ENCODE measurements at places on chromosomes 6 and 20.

DNA sequence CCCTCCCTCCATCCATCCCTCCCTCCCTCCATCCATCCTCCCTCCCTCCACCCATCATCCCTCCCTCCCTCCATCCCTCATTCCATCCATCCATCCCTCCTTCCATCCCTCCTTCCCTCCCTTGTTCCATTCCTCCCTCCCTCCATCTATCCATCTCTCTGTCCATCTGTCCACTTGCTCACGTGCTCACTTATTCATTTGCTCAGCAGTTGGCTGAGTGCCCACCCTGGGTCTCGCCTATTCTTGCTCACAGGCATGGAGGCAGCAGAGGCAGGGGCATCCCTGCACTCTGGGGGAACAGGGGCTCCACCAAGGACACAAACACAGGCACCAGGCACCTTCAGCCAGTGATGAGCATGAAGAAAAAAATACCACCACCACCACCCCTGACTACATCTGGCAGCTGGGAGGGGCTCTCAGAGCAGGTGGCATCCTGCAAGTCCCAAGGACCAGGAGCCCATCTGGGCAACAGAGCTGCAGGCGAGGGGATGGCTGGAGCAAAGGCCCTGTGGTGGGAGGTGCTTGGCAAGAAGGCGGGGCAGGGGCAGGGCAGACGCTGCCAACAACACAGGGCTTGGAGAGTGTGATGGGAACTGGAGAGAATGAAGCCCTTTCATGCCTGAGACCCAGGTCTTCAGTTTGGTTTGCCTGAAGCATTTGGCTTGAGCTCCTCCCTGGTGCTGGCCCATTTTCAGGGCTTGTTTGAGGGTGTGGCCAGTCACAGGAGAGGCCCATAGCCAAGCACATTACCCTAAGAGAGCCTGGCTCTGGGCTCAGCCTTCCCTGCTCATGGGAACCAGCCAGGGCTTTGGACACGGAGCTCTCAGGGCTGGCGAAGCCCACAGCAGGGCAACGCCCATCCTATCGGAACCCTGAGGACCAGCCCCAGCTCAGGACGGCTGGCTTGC is 40.2 kb upstream of the MRGBP start:
- no peak for DNase-seq

- no peak for DNase-seq
Measured at GRCh38 chr20:57161478-57162361, 104.7 kb downstream of the BMP7 start.

- DNase-seq, result no peak
Measured at GRCh38 chr6:137904822-137905617, 38.0 kb downstream of the TNFAIP3 start.

GRCh38 chr6:56033401-56033800 is 158.0 kb upstream of the BMP5 start:
- DNase-seq, result no peak

DNA sequence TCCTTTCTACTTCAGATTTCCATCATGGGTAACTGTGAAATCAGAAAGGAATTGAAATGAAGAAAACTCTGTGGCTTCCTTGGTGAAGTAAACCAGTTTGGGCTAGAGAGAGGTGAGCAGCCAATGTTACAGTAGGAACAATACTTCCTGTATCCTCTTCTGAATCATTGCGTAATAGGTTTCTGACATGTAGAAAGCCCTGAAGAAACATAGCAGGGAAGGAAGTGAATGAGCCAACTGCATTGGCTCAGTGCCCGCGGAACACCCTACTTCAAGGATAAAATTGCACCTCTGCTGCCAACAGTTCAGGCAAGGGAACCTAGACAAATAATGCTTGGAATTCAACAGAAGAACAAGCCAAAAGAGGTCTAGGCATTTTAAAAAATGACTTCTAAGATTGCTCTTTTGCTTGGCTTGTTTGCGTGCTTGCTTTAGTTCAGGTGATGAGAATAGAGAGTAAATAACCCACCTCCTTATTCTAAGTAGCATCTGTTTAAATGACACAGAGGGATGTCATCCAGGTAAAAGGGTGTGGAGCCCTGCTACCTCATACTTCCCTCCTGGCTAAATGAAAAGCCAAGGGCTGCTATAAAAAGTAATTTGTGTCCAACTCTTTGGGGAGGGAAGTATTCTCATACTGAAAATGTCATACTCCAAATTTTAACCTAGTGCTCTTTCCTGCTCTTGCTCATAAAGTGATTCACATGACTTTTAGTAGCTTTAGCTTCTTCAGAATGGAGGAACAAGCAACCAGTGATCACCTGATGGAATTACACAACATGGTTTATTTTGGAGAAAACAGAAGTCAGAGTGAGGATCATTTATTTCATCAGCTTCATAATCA is 30.0 kb upstream of the AKIRIN2 start:
- DNase-seq, result no peak

DNA sequence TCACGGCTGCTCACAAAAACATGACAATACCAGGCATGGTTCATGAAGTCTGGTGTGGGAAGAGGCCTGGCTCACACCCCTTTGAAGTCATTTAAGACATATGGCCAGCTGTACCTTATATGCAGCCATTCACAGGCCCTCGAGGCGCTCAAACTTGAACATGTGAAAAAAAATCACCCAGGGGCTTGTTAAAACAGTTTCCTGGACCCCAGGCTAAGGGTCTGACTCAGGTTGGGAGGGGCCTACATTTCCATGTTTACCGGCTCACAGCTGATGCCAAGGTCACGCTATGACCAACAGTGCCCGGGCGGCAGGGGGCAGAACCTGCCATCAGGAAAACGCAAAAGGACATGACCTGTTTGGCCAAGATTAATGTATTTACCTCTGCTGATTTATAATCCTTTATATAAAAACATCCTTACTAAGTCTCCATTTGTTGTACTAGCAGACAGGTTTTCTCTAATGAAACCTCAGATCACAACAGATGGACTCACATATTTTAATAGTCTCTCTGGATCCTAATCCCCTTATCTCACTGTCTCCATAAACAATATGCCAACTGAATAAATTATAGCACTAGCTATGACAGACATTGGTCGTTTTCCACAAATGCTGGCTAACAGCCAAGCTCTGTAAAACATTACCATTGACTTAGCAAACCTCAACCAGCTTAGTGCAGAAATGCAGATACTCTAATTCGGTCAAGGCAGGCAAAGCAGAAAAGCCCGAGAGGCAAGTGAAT is 19.9 kb downstream of the EZR start:
- no peak for DNase-seq

GRCh38 chr20:43323592-43323991 is 133.9 kb upstream of the PTPRT start:
- DNase-seq, result no peak

DNA sequence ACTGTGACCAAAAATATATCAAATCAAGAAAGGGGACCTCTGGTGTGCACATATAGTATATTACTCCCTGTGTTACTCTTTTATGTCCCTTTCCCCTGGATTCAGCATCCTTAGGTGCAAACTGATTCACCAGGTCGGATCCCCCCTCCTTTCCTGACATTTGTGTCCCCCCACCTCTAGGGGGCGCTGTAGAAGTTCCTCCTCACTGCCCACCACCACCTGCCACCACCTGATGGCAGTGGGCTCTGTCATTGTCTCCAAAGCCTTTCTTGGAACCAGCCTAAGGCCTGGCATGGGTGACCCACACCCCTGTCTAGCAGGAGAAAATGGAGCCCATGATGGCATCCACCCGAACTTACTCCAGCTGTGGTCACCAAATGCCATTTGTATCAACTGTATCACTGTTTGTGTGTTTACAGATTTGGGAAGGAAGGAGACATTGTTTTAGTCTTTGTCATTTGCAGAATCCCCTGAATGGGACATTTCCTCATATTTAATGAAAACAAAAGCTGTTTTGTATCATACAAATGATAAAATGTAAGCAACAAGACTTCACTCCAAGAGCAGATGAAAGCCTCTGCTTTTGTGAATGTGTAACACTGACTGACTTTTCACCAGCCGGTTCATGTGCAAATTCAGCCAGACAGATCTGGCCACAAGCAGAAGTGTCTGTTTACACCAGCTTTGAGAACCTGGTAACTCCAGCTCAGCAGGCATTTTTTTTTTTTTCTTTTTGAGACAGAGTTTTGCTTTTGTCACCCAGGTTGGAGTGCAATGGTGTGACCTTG is 66.2 kb downstream of the ARMC2 start:
- DNase-seq, result no peak

DNA sequence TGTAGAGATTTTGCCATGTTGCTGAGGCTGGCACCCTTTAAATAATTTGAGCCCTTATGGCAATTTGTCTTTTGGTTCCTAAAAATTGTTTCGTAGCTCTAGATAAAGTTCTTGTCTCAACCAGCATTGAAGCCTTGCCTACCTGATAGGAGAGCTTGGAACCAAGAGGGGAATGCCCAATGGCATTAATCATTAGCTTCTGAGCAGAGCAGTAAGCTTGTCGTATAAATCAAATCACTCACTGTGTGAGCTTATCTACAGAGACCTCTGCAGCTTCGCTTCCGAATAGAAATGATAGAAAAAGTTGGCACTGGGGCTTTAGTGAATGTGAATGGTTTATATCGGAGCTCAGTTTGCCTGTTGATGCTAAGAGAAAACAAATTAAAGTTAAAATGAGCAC is 10.7 kb downstream of the ANKRD6 start:
- no peak for DNase-seq

DNA sequence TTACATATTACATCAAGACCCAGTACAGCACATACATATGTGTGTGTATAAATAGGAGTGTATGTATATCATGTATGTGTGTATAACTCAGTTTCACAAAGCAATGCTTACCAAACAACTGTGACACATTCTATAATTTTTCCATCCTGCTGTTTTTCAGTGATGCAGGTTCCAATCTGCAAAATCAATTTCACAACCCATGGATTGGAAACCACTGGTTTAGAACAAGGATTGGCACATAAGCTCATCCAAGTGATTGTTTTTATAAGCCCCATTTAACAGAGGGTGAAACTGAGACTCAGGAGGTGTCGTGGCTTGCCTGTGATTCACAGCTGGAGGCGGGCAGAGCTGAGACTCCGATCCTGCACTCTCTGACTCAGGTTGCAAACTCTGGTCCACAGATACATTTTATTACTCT is 158.2 kb downstream of the ZMYND8 start:
- no peak for DNase-seq

GRCh38 chr6:33872761-33873160 is 69.0 kb upstream of the MLN start:
- no peak for DNase-seq

DNA sequence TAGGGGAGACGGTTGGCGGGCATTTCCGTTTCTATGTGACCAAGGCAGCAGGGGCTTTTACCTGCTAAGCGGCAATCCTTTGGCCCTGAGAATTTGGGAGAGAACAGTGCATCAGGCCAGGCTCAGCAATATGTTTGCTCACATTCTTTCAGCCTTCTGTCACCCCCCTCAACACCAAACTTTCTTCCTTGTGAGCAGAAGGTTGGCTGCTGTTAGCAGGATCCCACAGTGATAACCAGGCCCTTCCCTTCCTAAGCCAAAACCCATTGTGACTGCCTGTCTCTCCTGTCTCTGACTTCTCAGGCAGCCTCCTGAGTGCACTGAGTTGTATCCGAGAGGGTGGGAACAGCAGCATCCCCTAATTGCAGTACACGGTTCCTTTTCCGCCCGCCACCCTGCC is 43.7 kb downstream of the STK35 start:
- no peak for DNase-seq

DNA sequence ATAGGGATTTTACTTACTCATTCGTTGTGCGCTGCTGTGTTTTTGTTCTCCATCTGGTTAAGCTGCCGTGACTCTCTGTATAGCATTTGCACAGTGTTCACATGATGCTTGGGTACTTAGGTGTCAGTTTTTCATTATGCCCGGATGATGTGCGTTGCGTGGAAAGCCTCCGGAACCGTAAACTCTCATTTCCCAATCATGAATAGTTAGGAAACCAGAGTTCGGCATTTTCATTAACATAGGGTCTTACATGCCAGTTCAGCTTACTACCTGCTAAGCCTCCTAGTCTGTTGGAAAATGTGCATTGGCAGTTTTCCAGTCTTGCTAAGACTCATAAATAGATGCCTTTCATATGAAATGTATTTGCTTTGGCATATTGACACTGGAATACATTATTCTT is 483.4 kb upstream of the FLRT3 start:
- no peak for DNase-seq

DNA sequence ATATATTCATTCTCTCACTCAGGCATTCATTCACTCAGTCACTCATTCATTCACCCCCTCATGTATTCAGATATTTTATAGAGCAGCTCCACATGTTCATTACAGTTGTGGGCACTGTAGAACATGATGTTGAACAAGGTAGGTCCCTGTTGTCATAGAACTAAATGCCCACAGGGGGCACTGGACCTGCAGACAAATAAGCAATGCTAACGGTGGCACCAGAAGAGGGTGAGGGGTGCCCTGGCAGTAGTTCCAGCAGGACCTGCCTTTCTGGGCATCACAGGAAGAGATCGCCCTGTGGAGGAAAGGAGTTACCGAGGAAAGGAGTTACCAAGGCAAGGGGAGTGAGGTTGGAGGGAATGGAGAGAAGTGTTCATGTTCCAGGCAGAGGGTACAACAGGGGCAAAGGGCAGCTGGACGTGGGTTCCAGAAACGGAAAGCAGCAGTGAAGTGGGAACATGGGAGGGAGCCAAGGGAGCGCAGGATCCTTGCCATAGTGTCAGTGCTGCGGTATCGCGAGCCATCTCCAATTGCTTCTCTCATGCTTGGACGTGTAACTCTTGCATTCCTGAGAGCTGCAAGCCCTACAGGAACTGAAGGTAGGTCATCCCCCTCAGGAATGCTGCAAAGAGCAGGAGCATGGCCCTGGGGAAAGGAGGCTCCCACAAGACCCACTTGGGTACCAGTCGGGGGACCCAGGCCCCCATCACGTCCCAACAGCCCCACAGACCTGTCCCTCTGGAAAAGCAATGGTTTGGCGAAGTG is 128.2 kb downstream of the EDN3 start:
- no peak for DNase-seq

DNA sequence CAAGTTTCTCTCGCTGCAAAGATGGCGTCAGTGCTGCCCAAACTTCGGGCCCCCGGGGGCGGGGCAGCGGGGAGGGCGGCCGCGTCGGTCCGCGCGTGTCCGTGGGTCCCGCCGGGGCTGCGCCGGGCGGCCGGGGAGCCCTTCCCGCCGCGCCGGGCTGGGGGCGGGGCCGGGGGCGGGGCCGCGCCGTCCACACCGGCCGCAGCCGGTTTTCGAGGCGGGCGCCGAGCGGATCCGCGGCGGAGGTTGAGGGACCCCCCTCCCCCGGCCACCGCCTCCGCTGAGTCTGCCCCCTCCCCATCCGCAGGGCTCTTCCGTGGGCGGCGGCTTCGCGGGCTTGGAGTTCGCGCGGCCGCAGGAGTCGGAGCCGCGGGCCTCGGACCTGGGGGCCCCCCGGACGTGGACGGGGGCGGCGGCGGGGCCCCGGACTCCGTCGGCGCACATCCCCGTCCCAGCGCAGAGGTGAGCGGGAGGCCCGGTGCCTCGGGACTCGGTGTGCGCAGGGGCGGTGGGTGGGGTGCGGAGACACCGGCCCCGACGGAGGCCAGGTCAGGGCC is 572 bp downstream of the SLC2A4RG start:
- DNase-seq, result no peak
